ENCODE measurements at places on chromosomes 13 and 19. TPM values are rescaled to one million over a fixed set of nuclear protein-coding genes. Genes with fewer than 3 reads are reported as not detected.

KCNJ14 gene
- 0.59 TPM for total RNA-seq

DNA sequence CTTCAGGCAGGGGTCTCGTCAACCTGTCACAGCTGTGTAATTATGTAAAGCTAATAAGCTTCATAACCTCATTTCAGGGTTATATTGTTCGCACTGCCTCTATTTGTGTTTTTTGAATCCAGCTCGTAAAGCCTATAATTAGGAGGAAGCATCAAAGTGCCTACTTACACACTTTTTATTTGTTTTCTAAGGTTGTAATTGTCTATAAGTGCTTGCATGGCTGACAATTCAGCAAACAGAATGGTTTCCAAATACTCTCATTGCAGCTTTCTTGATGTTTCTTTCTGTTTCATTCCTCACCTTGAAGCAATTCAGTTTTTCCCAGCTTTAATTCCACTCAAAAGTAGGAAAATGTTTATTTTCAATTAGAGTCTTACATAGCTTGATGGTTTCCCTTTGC is 336.3 kb downstream of the HS6ST3 start:
- no peak overlapping the region for H3K27ac ChIP-seq
- H3K27me3 ChIP-seq: no peaks in the 10 kb centered on the region
- no peak for DNase-seq
- H3K4me1 ChIP-seq: no peaks in the 10 kb centered on the region
- H3K4me3 ChIP-seq: no peak overlapping the region
- H3K36me3 ChIP-seq: no peaks in the 10 kb centered on the region

DNA sequence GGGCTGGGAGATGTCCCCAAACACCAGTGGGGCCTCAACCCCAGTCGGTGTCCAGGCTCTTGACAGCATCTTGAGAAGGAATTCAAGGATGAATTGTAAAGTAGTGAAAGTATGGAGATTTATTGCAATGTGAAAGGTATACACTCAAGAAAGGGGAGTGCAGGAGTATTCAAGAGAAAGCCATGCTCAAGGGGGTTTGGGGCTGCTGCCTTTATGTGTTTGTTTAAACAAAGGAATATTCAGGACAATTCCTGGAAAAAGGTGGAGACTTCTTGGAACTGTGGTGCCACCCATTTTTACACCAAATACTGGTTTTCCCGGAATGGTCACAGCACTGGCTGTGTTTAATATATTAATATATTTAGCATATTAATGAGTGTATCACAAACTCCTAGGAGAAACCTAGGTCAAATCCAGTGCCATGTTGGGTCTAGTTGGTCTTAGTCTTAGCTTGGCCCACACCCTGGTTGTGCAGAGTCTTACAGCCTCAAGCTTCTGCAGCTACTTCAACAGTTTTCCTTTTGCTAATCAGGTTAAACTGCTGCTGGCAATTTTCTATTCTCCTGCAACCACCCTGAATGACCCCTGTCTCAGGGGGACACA is 138.5 kb upstream of the TMTC4 start:
- DNase-seq: no peak
- H3K27ac ChIP-seq: no peak overlapping the region
- H3K27me3 ChIP-seq: peaks cover 39% of the 10 kb centered on the region
- no peak overlapping the region for H3K4me3 ChIP-seq

ZNF585A gene
- total RNA-seq: 10.9 TPM
